Calu3 (cell line): ENCODE measurements at places on chromosomes 12 and 14. TPM values are rescaled to one million over a fixed set of nuclear protein-coding genes. Genes with fewer than 3 reads are reported as not detected.
A peak's percentile ranks its signal among the peaks of the same experiment; 100 is the strongest.

DNA sequence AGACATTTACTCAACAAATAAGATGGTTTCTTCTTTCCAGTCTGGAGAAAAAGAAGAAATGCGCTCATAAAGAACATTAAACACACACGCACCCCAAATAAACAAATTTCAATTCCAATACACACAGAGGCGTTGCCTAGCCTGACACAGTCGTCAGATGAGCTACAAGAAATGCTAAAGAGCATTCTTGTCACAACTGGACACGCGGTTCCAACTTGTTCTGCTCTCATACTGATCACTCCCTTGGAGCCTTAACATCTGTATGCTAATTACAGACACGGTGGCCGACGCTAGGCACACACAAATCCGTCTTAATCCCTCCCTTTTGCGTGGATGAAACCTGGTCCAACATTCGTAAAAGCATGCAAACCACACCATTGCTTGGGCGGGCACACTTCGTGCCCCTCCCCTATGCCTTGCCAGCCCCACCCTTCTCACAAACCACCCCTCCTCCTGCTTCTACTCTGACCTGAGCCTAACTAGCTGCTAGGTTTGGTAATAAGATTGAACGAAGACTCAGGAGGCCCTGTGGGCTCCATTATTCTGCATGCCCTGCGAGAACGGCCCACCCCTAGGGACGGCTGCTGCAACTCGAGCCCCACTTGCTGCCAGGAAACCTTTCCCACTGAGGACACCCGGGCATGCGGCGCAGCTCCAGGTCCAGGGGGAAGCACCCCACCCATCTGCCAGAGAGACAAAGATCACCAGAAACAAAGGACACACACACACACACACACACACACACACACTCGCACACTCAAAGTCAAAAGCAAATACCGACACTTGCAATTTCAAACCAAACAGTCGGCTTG is 1.2 kb downstream of the KCNK10 start:
- no peak for DNase-seq

DNA sequence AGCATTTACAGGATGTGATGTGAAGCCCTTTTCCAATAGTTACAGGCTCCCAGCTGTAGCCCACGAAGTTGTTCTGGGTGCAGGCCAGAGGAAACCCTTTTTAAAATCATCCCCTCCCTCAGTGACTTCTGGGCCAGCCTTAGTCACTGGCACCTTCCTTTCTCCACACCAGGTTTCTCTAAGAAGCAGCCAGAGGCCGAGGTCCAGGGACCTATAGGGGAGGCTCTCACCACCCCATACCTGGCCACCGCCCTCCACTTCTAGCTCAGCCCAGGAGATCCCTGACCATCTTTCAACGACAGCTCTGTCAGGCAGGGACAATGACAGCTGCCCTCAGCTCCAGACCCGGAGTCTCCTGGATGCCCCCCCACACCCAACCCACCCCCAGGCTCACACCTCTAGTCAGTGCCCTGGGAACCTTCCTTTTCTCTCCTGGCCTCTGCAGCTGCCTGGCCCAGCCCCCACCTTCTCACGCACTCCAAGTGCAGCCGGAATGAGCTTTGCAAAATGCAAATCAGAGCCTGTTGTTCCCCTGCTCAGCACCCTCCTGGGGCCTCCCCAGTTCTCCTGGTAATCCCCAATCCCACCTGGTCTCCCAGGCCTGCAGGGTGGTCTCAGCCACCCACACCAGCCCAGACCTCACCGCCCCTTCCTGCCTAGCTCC is 46.7 kb downstream of the TESC start:
- no peak for DNase-seq

DNA sequence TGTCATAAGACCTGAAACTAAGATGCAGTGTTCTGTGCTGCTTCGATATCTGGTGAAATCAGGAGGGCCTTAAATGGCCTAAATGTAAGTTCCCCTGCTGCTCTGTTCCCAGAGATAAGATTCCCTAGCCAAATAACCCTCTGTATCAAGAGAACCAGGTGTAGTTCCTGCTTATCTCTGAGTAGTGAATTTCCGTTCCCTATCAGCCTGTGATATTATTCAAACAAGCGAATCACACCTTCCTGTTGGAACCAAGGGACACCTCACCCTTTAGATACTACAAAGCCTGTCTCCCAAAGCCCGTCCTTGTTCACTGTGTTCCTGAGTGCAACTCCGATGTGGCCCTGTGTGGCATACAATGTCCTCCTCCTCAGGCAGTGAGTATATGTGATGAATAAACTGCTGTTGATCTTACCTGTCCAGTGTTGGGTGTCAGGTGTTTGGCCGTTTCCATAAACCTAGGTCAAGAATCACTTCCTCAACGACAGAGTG is 52.2 kb upstream of the COCH start:
- no peak for DNase-seq

- DNase-seq = peak; percentile 57
These were observed 110.1 kb upstream of the TMEM132D start for GRCh38 chr12:130013771-130014484.

- no peak for DNase-seq
These were observed 81.2 kb downstream of the BMP4 start for GRCh38 chr14:53875324-53875897.

DNA sequence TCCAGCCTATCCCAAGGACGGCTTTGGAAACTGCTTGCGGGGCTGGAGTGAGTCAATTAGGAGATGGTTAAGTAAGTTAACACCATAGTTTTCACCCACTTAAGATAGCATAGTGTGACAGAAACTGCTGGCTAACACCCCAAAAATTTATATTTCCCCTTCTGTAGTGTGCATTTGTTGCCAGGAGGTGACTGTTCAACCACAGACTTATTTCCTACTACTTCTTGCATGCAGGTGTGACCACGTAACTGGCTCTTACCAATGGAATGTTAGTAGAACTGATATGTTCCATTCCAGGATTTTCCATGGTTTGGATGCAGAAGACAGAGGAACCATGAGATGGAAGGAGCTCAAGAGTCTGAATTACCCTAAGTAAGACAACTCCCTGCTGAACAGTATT is 52.9 kb upstream of the SLC35F4 start:
- no peak for DNase-seq

DNA sequence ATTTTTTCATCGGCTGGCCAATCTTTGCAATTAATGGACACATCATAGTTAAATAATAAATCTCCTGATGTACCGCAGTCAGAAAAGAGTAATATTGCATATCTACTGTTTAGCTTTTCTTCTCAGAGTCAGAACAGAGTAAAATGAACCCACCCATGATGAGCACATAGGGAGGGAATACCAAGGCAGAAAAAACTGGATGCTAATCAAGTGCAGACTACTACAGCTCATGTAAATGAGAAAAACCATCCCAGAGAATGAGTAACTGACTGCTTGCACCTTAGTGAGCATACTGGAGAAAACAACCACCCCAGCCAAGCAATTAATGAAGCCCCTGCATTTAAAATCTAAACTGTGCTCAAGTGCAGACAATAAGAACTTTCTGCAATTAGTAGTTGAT is 483.7 kb downstream of the MDGA2 start:
- DNase-seq = no peak

MAP3K9 gene
- 23.3 and 24.3 TPM in 2 replicates for total RNA-seq

IQSEC3 gene
- 0.42 TPM in 1 of 2 replicates, not detected in the other for total RNA-seq

RAD9B gene
- 0.80 and 1.9 TPM in 2 replicates for total RNA-seq
